Osteocyte (in vitro differentiated cells): ENCODE measurements at places on chromosomes 16 and 17. TPM values are rescaled to one million over a fixed set of nuclear protein-coding genes. Genes with fewer than 3 reads are reported as not detected.
A peak's percentile ranks its signal among the peaks of the same experiment; 100 is the strongest.

Gene TBX21
- not detected in 2 replicates for total RNA-seq

- peaks cover 5% of the 10 kb centered on the region for H3K36me3 ChIP-seq
- H3K4me3 ChIP-seq, result peak overlapping the region; percentile 48
- DNase-seq, result no peak
- H3K27me3 ChIP-seq, result no peaks in the 10 kb centered on the region
- H3K27ac ChIP-seq, result no peak overlapping the region
- H3K4me1 ChIP-seq, result peaks cover 33% of the 10 kb centered on the region
Measured at GRCh38 chr17:82751171-82751570, 694 bp upstream of the TBCD start.

GRCh38 chr17:78862073-78863023 lies 21.7 kb upstream of the USP36 start:
- DNase-seq, result peak; percentile 94
- H3K4me1 ChIP-seq, result peaks cover 46% of the 10 kb centered on the region
- peak overlapping the region; percentile 99 for H3K27ac ChIP-seq
- H3K4me3 ChIP-seq, result peak overlapping the region; percentile 50
- peaks cover 21% of the 10 kb centered on the region for H3K36me3 ChIP-seq

GRCh38 chr16:57134982-57135381 lies 42.6 kb downstream of the CPNE2 start:
- DNase-seq, result no peak
- H3K27me3 ChIP-seq, result no peaks in the 10 kb centered on the region
- H3K27ac ChIP-seq, result no peak overlapping the region
- H3K4me3 ChIP-seq, result no peak overlapping the region
- no peaks in the 10 kb centered on the region for H3K36me3 ChIP-seq

Gene TSPOAP1
- 0.05 TPM in 1 of 2 replicates, not detected in the other for total RNA-seq

Gene TBC1D3G
- total RNA-seq, result not detected in 2 replicates

- peaks cover 31% of the 10 kb centered on the region for H3K27me3 ChIP-seq
- no peaks in the 10 kb centered on the region for H3K36me3 ChIP-seq
- peaks cover 3% of the 10 kb centered on the region for H3K4me1 ChIP-seq
- no peak for DNase-seq
Measured at GRCh38 chr16:21565861-21566669, 33.3 kb upstream of the METTL9 start.

Gene SLC13A5
- total RNA-seq, result not detected in 2 replicates

DNA sequence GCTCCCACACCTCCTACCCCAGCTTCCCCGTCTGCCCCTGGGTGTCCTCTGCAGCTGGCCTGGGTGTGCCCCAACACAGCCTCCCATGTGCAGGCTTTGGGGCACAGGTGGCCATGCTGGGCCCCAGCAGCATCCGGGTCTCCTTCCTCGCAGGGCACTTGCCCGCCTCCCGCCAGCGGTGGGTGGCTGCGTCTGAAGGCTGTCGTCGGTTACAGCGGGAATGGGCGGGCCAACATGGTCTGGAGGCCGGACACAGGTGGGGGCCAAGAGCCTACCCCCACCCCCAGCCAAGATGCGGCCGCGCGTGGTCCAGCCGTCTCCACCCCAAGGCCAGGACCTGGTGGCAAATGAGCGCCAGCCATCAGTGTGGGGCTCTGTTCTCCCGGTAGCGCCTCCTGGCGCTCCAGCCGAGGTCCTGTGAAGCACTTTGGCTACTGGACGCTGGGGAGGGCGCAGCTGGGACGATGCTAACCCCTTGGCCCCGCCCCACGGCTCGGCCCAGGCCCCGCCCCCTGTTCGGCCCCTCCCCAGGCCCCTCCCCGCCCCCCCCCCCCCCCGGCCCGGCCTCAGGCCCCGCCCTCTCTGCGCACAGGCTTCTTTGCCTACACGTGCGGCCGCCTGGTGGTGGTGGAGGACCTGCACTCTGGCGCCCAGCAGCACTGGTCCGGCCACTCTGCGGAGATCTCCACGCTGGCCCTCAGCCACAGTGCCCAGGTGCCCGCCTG lies 7.3 kb upstream of the RHOT2 start:
- H3K27ac ChIP-seq, result peak overlapping the region; percentile 57
- H3K27me3 ChIP-seq, result no peaks in the 10 kb centered on the region
- DNase-seq, result no peak
- H3K4me3 ChIP-seq, result peak overlapping the region; percentile 29
- peaks cover 2% of the 10 kb centered on the region for H3K36me3 ChIP-seq
- peaks cover 5% of the 10 kb centered on the region for H3K4me1 ChIP-seq

DNA sequence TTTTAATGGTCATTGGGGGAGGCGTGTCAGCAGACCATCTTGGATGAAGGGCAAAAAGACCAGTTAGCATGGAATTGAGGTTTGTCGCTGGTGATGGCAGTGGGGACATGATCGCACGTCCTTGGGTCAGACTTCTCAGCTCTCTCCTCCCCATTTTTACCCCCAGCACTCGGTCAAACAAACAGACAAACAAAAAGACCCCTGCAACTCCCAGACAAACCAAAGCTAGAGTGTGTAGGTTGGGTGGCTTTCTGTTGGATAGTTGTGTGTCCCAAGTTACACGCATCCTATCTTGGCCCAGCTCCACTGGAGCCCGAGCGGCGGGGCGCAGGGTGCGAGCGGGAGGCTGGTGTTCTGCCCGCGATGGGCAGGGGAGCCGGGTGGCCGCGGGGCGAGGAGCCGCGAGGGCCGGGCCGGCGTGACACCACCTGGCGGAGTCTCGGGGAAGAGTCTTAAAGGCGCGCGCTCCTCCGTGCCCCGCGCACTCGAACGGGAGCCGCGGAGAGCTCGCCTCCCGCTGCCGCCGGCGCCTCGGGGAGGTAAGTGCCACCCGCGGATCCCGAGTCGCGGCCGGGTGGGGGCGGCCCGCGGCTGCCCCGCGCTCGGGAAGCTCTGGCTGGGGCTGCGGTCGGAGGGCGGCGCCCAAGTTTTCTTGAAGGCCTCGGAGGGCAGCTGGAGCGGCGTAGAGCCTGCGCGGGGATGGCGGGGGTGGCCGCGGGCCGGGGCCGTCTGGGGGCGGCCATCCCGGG lies 18.5 kb upstream of the NTN1 start:
- peaks cover 8% of the 10 kb centered on the region for H3K4me1 ChIP-seq
- peak overlapping the region; percentile 51 for H3K4me3 ChIP-seq
- H3K27me3 ChIP-seq, result peaks cover 50% of the 10 kb centered on the region
- H3K36me3 ChIP-seq, result no peaks in the 10 kb centered on the region
- no peak overlapping the region for H3K27ac ChIP-seq
- no peak for DNase-seq

- no peak overlapping the region for H3K27ac ChIP-seq
- H3K4me1 ChIP-seq, result no peaks in the 10 kb centered on the region
- peaks cover 27% of the 10 kb centered on the region for H3K27me3 ChIP-seq
- no peak for DNase-seq
Measured at GRCh38 chr16:66913081-66913480, 5.6 kb downstream of the CDH16 start.

Gene HLF
- 0.51 and 0.65 TPM in 2 replicates for total RNA-seq
